ENCODE measurements at places on chromosomes 13 and 19. TPM values are rescaled to one million over a fixed set of nuclear protein-coding genes. Genes with fewer than 3 reads are reported as not detected.

Gene LYPD3
- total RNA-seq: 0.49 TPM

Gene LMTK3
- total RNA-seq: 19.4 TPM

Gene GPC6
- 14.3 TPM for total RNA-seq

Gene GARIN5A
- total RNA-seq: 0.98 TPM

Gene IL17D
- 9.1 TPM for total RNA-seq

Gene RNF113B
- not detected for total RNA-seq

Gene EPSTI1
- total RNA-seq: 2.0 TPM

Gene HSPB6
- total RNA-seq: 0.25 TPM

Gene CCL25
- total RNA-seq: 0.25 TPM

Gene DMKN
- total RNA-seq: 0.49 TPM

Data from temporal lobe (tissue), 4 donors.